ENCODE measurements at places on chromosomes 5 and 9.

DNA sequence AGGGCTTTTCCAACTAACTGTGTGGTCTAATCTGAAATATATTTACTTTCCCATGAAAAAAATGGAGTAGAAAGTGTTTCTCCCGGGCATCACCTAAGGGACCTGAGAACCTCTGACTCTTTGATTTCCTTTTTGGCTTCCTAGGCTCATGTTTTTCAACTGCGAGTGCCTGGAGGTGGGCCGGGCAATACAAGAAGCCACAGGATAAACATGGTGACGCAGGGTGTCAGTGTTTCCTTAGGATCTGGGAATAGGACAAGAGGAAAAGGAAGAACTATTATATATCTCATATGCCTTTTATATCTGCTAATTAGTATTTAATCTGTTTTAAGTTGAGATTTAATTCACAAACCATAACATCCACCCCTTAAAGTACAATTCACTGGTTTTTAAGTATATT lies 11.4 kb upstream of the LECT2 start:
- no peak for DNase-seq

- DNase-seq, result no peak
Observed at GRCh38 chr9:127858041-127858512, 3.6 kb upstream of the ENG start.

DNA sequence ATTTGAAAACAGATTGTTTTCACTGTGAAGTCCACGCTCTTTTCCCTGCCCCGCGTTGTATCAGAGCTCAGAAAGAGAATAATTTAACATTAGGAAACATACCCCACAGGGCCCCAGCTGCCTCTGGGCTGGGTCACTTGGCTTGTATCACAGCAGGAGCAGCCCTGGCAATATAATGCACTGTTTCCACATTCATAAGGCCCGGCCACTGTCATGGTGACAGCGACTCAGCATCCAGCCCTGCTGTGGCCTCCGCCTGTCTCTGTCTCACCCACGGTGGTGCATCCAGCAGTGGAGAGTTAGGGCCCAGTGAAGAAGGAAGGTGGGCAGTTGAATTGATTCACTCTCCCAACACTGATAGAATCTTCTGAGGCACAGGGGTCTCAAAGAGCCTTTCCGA lies 188.9 kb downstream of the NSG2 start:
- DNase-seq, result no peak

DNA sequence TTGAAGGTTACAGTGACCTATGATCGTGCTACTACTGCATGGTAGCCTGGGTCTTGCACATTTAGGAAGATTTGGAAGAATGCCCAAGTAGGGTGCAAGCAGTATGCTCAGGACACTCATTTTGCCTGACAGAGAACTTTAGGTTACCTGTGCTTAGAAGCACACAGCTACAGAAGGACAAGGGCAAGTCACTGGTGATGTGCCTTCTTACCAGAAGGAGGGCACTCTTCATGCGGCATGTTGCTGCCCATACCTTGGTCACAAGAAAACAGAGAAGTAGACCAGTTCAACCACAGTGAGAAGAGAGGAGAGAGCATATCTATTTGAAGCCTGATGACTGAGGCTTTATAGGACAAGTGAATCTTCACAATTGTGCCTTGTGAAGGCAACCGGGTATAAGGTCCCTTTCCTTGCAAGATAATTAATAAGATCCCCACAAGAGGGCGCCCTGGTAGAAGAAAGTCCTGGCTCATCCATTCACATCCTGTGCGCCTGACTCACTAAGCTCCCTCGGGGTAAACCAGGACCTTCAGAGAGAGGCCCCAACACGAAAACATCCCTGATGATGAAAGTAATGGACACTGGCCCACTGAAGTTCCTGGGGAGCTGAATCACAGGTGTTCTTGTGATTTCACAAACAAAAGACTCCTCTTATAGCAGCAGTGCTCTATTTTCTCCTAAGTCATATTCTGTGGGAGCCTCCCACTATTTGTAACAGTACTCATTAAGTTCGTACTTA lies 38.1 kb upstream of the STARD4 start:
- DNase-seq, result peak; percentile 83

DNA sequence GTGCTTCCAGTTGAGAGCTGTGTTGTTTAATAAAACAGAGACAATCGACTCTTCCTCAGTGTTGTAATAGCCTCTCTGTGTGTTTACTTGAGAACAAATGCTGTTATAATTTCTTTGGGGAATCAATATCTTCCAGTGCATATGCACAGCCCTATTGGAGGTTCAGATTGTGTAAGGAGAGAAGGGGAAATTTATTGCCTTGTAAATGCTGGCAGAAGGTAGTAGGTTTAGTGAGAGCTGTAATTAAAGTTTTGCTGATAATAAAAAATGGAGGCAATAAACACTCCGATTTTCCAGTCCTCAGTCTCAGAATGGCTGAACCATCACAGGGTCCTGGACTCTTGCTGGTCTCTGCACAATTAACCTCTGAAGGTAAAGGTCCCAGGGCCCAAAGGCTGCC lies 128.3 kb downstream of the C5orf15 start:
- DNase-seq, result no peak

DNA sequence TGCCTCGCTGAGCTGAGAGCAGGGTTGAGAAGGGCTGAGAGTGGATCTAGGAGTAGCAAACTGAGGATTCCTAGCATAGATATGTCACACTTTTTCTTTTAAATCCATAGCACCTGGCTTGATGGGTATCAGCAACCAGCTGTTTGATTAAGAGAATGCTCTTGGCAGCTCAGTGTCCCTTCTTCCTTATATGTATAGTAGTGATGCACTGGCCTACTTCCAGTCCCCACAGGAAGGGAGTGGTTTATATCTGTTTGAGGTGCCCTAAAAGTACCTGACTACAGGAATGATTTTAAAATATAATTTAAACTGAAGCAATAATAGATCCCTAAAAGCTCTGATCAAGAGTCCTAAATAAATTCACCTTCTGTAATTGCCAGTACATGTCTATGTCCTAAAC lies 546.8 kb upstream of the ZNF608 start:
- DNase-seq, result no peak

GRCh38 chr9:28396058-28396457 lies 822.8 kb upstream of the C9orf72 start:
- DNase-seq, result no peak

DNA sequence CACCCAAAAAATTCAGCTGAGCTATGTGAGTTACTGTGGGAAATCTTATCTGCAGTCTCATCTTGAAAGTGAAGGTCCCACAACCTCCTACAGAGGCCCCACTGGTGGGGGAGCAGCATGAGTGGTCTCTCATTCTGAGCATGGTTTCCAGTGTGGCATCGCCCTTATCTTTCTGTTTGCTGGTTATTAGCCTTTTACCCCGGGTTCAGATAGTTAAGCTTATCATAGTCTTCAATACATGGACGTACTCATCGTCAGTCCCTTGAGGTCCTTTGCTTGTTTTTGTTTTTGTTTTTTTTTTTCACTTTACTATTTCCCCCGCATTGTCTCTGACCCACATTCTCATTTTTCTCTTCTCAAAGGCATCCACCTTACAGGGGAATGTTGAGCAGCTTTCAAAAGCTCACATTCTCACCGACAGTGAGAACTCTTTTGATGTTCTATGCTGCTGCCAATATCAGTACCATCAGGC lies 7.7 kb upstream of the HAVCR2 start:
- DNase-seq, result peak; percentile 58

DNA sequence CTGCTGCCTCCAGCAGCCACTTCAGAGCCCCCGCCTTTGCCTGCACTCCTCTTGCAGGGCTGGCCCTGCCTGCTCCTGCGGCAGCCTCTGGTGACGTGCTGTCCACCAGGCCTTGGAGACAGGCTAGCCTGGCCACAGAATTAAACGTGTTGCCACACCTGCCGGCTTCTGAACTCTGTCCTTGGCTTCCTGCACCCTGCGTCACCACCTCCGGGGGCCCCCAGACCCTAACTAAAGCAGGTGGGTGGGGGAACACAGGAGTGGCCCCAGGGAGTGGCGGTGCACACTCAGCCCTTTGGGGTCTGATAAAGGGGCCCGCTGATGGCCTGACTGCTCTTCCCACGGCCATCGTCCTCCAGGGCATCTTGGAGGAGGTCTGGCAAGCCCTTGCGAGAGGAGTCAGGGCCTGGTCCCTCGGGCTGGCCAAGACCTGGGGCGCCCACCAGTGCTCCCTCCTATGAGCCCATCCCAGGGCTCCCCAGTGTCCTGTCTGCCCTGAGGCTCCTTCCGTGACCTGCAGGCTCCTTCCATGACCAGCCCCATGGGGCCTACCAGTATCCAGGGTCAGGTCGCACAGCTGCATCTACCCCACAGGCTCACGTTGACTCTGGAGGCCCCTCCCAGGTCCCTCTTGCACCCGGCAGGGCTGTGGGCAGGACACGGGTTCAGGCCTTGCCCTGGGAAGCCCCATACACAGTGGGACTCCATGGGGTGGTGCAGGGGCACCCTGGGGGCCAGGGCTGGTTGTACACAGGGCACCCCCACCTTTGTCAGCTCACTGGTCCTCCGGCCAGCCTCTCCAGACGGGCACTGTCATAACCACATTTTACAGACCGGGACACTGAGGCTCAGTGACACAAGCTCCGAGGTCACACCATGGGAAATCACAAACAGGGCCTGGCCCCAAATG lies 1.0 kb upstream of the MAMDC4 start:
- DNase-seq, result peak; percentile 53

DNA sequence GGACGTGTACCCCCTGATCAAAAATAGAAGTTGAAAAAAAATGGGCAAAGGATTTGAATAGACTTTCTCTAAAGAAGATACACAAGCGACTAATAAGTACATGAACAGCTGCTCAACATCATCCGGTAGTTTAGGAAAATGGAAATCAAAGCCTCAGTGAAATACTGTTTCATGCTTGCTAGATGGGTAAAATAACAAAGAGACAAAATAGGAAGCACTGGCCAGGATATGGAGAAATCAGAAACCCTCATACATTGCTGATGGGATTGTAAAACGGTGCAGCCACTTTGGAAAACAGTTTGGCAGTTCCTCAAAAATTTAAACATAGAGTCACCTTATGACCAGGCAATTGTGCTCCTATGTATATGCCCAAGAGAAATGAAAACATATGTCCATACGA lies 65.0 kb upstream of the SUB1 start:
- DNase-seq, result no peak

DNA sequence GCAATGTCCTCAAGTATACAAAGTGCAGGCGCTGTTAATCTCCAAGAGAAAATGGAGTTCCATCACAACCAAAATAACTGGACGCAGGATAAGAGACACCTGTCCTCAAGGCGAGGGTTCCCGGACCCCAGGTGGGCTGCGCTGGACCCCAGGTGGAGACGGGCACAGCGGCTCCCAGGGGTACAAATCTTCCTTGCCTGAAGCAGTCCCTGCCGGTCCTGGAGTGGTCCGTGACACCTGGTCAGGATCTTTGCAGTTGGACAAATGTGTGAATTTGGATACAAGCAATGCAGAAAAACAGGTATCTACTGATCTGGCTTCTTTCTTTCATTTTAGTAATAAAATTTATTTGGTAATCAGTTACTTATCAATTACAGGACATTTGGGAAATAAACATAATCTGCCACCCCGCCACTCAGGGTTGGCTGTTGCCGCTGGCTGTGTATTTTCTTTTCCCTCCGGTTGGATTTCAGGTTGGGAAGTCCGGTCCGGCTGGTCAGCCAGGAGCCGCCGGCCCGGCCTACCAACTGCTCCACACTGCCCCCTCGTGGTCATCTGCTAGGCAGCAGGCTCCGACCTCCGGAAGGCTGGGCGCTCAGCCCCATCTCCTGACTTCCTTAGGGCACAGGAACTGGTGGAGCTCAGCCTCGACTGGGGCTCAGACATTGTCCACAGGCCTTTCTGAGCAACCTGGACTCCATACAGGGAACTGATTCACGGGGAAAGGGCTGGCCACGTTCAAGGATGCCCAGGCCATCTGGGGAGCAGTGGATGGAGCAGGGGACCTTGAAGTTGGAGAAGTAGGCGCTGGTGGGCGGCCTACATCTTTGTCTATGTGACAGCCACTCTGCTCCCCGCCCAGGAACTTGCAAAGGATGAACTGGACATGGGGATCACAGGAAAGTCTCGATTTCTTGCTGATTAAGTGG lies 43.4 kb downstream of the NXNL2 start:
- peak; percentile 77 for DNase-seq

DNA sequence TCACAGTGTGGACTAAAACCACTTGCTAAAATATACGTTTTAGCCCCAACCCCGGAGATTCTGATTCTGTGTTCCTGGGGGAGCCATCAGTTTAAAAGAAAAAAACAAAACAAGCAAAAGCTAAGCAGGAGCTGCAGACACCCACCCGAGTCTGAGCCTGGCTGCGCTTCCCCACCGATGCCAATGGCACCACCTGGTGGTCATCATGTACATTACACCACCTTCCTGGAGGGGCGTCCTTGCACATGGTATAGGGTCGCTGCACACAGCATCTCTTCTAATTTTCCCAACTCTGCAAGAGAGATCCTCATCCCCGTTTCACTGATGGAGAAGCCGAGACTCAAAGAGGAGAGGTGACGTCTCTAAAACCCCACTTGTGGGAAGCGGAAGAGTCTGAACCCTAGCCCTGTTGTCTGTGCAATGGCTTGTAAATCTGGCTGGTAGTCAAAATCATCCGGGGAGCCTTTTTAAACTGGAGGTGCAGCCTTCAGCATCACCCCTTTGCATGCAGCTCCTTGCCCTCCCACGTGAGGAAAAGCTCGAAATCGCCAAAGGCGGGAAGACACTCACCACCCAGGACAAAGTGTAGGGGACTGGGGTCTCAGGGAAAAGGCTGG lies 23.1 kb upstream of the CNOT6 start:
- peak; percentile 76 for DNase-seq

GRCh38 chr5:136073714-136074529 lies 45.1 kb downstream of the TGFBI start:
- no peak for DNase-seq

- no peak for DNase-seq
Observed at GRCh38 chr5:57470339-57470738, 12.3 kb downstream of the ACTBL2 start.

- DNase-seq, result no peak
Observed at GRCh38 chr5:105508519-105508918, 1945.9 kb upstream of the NUDT12 start.

GRCh38 chr5:122202952-122203351 lies 73.6 kb downstream of the ZNF474 start:
- DNase-seq, result no peak

GRCh38 chr9:34125681-34126206 lies 754 bp downstream of the DCAF12 start:
- DNase-seq, result no peak

DNA sequence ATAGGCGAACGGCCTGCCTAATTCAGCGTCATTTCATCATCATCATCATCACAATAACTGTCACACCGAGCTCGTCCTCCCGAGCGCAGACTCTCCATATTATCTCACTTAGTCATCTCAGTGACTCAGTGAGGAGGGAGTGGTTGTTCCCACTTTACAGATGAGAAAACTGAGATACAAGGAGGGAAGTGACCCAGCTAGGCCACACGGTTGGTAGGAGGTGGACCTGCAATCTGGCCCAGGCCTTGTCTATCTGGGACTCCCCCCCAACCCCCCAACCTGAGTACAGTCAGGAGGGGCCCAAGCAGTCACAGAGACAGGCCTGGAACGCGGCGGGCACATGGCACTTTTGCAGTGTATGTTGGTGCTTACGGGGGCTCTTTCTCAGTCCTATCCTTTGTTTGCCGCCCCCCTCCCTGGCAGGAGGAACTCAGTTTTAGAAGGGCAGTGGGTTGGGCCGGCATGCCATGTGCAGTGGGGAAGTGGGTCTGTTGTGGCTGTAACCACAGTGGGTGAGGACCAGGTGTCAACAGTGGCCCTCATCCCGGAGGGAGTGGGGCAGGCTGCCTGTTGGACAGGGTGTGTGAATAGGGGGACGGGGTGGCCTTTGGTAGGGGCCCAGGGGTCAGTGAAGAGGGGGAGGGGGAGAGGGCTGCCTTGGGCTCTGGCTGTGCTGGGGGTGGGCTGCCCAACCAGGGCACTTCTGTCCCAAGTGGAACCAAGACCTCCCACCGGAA lies 1.7 kb upstream of the RXRA start:
- DNase-seq, result no peak

GRCh38 chr9:2727966-2728613 lies 10.8 kb downstream of the KCNV2 start:
- no peak for DNase-seq
